Right cardiac atrium (tissue), 5 donors: ENCODE measurements at places on chromosomes 12 and 14. TPM values are rescaled to one million over a fixed set of nuclear protein-coding genes. Genes with fewer than 3 reads are reported as not detected.

DNA sequence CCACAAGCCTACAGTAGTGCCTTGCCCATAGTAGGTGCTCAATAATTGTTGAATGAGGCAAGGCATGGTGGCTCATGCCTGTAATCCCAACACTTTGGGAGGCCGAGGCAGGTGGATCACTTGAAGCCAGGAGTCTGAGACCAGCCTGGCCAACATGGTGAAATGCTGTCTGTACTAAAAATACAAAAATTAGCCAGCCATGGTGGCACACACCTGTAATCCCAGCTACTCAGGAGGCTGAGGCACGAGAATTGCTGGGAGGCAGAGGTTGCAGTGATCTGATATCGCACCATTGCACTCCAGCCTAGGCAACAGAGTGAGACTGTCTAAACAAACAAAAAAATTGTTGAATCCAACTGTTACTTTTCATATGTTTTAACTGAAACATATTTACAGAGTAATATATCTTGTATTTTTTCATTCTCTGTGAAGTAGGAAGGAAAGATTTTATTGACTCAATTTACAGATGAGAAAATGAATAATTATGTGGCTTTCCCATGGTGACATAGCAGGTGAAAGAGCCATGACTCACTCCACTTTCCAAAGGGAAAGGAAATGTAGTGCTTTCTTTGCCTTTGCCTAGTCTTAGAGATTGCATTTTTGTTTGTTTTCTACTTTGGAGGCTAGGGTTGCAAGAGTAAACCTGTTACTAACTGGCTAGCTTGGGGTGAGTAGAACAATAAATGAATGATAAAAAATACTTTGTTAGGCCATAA, 95.4 kb upstream of the SLC38A4 start:
- DNase-seq, result no peak

- DNase-seq, result no peak
These were observed 95.5 kb upstream of the SLC16A7 start for GRCh38 chr12:59500335-59500734.

GRCh38 chr14:58428118-58428683, 682 bp downstream of the KIAA0586 start:
- DNase-seq, result no peak

DNA sequence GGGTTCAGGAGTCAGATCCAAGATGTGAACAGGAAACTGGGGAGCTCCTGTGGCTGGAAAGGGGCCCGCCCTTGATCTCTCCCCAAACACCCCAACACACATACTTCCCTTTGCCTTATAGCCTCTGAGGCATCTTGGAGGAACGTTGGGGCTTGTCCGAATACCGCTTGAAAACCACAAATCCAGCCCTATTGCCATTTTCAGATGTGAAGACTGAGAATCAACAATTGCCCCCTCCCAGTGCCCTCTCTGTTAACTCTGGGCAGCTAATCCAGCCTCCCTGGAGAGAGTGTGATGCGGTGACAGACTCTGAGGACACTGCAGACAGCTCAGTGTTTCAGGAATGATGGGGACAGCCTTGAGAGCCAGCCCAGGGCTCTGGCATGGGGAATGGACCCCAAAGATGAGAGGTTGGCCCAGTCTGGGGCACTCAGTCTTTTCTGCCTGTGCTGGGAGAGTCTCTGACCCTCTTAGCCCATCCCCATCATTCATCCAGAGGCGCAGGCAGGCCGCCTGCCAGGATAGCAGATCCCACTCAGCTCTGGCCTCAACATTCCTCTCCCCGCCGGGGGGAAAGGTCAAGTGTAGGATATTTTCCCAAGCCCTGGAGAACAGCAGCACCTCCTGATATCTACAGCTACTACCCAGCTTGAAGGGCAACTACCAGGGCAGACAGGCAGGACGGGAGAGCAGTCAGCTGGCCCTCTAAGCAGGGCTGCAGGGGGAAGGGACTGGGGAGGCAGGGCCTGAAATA, 24.6 kb upstream of the LTBP2 start:
- no peak for DNase-seq

DNA sequence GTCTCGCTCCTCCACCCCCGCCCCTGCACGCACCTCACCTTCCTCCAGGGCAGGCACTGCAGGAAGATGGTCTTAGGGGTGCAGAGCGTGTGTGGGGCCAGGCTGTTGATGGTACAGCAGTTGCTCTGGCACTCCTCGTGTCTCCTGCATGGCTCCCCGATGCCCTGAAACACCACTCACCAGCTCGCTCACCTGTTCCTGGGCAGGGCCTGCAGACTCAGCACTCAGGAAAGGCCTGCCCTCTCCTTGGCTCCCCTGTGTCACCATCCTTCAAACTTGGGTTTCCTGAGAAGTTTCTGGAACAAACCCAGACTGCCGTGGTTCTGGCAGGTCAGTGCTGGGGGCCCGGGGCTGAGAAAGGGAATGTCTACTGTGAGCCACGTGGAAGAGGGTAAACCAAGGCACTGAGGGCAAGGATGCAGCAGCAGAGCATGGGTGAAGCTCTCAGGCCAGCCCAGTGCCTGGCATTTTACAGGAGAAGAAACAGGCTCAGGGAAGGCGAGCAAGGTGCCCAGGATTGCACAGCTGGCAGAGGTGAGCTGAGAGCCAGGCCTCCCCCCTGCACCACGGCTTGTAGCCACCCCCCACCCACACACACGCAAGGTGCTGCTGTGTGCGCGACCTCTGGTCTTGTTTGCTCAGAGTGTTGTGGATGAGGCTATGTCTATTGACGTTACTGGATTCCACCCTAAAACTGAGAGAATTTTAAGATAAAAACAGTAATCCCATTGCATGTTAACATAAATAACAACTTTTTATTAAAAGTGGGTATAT, 5.5 kb downstream of the LRCOL1 start:
- peak; percentile 29 for DNase-seq

- DNase-seq, result no peak
These were observed 8.8 kb downstream of the DTX1 start for GRCh38 chr12:113065126-113066007.

GRCh38 chr14:81971911-81972310, 438.3 kb upstream of the SEL1L start:
- no peak for DNase-seq

GRCh38 chr12:84785951-84786350, 126.6 kb downstream of the SLC6A15 start:
- DNase-seq, result no peak

GRCh38 chr12:27003421-27004381, 10.5 kb downstream of the TM7SF3 start:
- DNase-seq, result no peak

GRCh38 chr12:123436017-123436964, at the start of gene RILPL2:
RILPL2 (minus strand) TSS chr12:123436684; CDS start chr12:123436420, 264 bp downstream.
- DNase-seq, result peak; percentile 96

- no peak for DNase-seq
These were observed 174.3 kb downstream of the FOXN3 start for GRCh38 chr14:89242652-89243279.

DNA sequence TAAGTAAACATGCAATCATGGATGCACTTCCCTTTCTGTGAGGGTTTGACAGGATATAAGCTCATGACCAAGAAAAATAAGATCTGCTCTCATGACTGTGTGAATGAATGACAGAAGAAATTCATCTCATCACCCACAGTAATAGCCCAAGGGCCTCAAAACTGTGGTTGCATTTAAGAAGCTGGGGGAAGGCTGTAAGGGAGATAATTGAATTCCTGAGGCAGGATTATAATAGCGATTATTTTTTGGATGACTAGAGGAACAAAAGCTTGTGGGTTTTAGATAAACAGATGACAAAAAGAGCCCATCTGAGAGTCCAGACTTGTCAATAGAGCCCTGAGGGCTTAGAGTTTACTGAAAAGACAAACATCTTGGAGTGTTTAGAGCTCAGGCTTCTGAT, 161.2 kb downstream of the NTF3 start:
- no peak for DNase-seq

- DNase-seq, result no peak
These were observed 75.8 kb downstream of the C12orf50 start for GRCh38 chr12:87953256-87953860.

Gene P2RX2
- polyA plus RNA-seq, result not detected

Gene SPATS2
- 5.5 TPM for polyA plus RNA-seq

Gene SLC4A8
- polyA plus RNA-seq, result 0.02 TPM

Gene DTX3
- polyA plus RNA-seq, result 28.9 TPM

Gene SRGAP1
- 1.7 TPM for polyA plus RNA-seq

Gene TIGAR
- polyA plus RNA-seq, result 4.9 TPM

Gene TAS2R8
- not detected for polyA plus RNA-seq
